ENCODE measurements at places on chromosomes 7 and 10.

- DNase-seq, result no peak
Measured at GRCh38 chr10:98339799-98340198, 71.8 kb upstream of the LOXL4 start.

DNA sequence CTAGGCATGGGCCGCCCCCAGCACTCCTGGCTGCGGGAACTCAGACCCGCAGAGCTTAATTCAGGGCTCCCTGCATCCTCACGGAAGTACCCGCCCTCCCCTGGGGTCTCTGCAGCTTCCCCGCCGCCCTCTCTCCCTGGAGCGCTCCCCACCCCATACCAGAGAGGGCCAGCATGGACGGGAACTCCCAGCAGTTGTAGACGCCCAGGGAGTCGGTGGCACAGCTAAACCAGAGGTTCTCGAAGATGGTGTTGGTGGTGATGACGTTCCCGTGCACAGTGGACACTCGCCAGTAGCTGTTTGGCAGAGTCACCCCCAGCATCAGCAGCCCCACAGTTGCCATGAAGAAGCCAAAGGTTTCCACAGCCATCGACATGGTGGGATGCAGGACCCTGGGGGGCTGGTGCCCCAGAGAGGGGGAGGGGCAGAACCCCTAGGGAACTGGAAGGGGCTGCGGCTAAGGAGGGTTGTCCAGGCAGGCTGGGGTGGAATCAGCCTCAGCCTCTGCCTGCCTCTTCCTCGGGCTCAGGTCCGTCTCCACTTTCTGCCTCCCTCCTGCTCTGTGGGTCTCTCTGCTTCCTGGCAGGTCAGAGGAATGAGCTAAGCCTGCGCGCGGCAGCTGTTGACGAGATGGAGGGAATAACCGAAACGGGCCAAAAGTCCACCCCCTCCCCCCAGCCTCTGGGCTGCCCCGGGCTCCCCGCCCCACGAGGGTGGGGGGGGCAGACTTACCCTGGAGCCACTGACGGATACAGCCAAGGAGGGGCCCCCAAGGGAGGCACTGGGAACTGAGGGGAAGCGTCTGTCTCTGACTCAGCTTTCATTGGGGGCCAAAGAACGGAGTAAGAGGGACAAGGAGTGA lies at the start of gene CLDN15:
Gene CLDN15 (minus strand): TSS at position 597 of the 862 bp plus-strand sequence. CDS start 221 bp downstream, at position 376.
- peak; percentile 67 for DNase-seq

DNA sequence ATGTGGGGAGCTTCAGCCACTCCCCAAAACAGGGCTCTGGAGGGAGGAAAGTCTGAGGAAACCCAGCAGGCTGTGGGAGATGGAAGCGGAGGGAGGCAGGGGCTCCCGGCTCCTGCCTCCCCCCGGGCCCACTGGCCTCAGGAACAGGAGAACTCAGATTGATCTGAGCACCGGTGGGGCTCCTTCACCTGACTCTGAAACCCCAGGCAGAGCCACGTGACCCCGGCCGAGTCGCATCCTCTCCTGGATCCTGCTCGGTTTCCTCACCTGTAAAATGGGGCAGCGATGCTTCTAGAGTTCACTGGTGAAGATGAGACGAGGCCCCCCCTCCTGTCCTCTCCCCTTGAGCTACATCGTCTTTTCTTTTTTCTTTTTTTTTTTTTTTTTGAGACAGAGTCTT lies 33.6 kb downstream of the TCERG1L start:
- DNase-seq, result no peak

DNA sequence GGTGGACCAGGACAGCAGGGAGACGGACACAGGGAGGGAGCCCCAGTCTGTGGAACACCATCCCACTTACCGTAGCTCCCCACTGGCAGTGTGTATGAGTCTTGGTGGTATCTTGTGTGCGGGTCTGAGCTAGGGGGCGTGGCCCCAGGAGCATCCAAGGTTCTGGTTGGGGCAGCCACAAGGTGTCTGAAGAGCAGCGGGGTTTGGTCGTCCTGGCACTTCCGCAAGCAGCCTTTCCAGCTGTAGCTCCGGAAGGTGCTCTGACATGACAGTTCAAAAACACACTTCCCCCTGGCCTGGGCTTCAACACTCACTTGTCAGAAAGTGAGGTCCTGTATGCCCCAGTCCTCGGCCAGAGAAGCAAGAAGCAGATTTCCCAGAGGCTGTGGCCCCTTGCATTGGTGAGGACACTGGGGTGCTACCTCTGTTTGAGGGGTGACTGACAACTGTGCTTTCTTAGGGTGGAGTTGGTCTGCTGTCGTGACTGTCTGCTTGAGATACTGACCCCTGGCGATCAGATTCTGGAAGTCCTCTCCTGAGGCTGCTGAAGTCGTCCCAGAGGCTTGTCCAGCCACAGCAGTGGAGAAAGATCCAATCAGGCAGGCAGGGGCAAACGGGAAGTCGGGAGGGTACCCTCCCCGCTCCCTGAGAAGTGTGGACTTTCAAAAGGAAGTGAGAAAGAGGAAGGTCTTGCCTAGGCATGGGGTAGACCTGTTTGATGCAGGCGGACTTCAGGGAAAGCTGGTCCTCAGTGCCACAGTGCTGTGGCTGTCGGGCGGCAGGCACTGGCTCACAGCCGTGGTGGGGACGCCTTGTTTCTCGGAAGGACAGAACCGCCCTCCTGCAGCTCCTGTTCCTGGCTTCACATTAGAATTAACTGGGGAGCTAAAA lies 51.4 kb upstream of the PFKFB3 start:
- peak; percentile 81 for DNase-seq

- DNase-seq, result no peak
Measured at GRCh38 chr7:96614154-96614867, 95.3 kb downstream of the SEM1 start.

GRCh38 chr10:1089017-1089689 lies 33.0 kb downstream of the WDR37 start:
- no peak for DNase-seq

GRCh38 chr7:120996333-120996987 lies 7.9 kb downstream of the CPED1 start:
- peak; percentile 95 for DNase-seq

GRCh38 chr7:39987641-39988347 lies 37.7 kb downstream of the CDK13 start:
- DNase-seq, result no peak

GRCh38 chr10:127524908-127525665 lies 24.0 kb upstream of the NPS start:
- peak; percentile 1 for DNase-seq

DNA sequence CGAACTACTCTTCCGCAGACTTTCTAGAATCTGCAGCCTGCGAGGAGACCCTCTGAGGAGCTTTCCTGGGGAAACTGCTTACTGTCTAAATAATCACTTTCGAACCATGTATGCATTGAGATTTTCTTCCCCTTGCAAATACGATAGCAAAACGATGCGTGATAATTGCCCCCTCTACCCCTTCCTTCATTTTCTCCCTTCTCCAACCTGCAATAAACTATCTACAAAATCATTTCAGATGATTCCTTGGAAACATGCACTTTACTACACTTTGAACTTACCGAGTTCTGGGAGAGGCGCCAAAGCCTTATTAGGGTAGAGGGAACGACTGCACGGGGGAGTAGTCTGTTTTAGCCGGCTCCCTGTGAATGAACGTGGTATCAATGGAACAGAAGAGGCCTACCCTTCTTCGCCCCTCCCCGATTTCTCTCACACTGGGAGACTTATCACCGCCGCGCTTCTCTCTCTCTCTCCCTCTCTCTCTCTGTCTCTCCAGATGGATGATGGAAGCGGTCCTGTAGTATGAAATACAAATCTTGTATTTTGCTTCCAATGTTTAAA lies at the start of gene FGFBP3:
Gene FGFBP3 (minus strand): TSS at position 370 of the 561 bp plus-strand sequence. CDS start 517 bp downstream, outside the sequence.
- DNase-seq, result no peak

GRCh38 chr10:3201796-3202195 lies 29.2 kb upstream of the PITRM1 start:
- no peak for DNase-seq

DNA sequence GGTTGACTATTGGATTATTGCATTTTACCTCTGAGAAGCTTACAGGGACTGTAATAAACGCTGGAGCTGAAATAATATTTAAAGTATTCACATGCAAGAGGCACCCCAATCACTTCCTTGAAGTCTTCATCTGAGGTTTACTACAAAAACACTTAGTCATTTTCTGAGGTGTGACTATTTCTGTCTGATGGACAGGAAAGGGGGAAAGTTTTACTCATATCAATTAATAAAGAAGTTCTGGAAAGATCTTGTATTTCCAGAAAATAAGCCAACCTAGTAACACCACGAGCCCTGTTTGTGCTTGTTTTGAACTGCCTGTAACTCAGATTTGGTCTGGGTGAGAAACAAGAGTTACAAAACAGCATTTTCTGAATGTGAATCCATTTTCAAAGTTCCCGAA lies 63.9 kb upstream of the PRKCQ start:
- no peak for DNase-seq

DNA sequence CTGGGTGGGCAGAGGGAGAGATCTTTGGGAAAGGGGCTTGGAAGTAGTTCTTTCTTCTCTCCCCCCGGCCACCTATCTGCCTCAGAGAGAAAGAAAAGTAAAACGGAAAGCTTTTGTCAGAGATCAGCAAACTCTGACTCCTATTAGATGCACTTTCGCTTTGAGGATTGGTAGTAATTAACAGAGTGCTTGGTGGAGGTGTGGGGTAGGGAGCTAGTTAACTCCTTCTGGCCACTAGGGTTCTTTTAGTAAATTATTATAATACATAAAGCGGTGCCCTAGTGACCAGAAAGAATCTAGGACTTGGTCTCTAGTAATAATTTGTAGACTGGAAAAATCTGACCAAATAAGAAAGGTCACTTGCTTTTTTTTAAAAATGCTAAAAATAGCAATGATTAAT lies 54.6 kb downstream of the CPVL start:
- no peak for DNase-seq

GRCh38 chr7:7861211-7861633 lies 107.4 kb upstream of the GLCCI1 start:
- peak; percentile 92 for DNase-seq

DNA sequence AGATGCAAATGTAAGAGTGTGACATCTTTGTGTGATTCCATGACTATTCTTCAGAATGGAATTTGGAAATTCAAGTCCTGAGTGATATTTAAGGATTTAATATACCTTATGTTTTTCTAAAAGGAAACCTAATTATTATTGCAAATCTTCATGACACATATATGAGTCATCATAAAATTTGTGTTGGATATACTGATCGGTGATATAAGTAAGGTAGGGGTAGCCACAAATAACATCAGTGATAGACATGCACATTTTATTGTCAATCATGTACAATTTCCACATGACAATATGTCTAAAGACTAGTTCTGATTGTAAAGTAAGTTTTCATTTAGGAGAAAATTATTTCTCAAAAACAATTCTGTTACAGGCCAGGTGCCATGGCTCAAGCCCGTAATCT lies 59.7 kb upstream of the AGMO start:
- no peak for DNase-seq

DNA sequence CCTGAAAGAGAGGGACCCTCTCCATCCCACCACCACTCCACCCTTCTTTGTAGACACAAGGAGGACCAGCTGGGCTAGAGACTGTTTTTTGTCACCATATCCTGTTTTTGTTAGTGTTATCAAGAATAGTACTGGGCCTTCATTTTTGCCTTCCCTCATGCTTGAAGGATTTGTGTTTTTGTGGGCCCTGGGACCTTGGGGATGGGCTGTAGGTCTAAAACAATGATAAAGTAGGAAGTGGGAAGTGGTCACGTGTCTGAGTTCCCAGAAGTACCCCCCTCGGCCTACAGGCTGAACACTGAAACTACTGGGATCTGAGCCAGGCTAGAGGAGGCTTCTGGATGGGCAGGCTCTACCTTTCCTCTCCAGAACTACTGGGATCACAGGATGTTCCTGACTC lies 8.9 kb downstream of the AGFG2 start:
- DNase-seq, result no peak

Data from foreskin fibroblast (primary cell).